ENCODE measurements at places on chromosomes 13 and 19.
A peak's percentile ranks its signal among the peaks of the same experiment; 100 is the strongest.

DNA sequence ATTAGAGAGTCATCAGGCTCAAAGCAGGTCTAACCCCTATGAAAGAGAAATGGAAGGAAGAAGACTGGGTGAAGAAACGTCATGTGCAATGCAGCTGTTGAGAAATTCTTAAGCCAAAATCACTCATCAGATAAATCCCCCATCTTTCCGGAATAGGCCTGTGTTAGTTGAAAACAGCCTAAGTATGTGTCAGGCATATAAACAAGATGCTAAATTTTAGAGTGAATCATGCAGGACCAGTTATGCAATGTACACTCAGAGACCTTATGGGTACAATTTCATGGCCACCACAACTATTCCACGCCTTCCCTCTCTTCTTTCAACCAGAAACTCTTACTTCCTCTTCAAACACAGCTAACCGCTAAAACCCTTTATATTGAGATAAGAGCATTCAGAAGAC, 717.7 kb upstream of the ATXN8OS start:
- DNase-seq: no peak

DNA sequence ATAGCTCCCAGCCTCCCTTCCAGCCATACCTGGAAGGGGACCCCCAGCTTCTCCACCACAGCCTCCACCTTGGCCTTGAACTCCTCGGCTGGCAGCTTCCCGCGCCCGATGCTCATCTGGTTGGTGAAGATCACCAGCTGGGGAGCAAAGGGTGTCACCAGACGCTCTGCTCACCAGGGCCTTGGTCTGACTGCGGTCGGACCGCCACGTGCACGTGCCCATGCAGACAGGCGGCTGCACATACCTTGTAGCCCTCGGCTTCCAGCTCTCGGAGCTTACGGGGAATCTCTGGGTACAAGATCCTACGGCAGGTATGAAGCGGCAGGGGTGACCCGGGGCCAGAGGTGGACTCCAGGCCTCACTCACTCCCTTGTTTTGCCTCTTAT, 3.4 kb downstream of the PNKP start:
- no peak for DNase-seq

- no peak for DNase-seq
These were observed 177.2 kb downstream of the LMO7 start for GRCh38 chr13:75813323-75813722.

DNA sequence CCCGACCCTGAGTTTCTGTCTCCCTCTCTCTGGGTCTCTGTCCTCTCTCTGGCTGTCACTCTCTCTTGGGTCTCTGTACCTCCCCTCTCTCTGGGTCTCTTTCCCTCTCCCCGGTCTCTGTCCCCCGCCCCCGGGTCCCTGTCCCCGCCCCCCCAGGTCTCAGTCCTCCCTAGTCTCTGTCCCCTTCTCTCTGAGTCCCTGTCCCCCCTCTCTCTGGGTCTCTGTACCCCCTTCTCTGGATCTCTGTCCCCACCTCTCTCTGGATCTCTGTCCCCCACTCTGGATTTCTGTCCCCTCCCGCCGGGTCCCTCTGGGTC, 2.3 kb upstream of the FTL start:
- no peak for DNase-seq

DNA sequence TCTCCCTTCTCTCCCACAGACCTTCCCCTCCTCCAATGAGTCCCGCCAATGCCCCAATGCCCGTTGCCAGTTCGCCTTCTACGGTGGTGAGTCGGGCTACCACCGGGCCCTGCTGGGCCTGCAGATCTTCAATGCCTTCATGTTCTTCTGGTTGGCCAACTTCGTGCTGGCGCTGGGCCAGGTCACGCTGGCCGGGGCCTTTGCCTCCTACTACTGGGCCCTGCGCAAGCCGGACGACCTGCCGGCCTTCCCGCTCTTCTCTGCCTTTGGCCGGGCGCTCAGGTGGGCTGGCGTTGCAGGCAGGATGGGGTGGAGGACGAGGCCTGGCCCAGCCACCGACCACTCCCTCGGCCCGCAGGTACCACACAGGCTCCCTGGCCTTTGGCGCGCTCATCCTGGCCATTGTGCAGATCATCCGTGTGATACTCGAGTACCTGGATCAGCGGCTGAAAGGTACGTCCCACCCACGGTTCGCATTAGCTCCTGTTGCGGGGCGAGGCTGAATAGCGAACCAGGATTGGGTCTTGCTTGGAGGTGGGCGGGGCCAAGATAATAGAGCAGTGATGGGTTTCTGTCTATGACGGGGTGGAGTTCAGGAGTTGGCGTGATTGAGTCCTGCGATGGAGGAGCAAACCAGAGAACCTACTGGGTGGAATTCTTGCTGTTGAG, 11.1 kb downstream of the SLC44A2 start:
- DNase-seq: no peak

DNA sequence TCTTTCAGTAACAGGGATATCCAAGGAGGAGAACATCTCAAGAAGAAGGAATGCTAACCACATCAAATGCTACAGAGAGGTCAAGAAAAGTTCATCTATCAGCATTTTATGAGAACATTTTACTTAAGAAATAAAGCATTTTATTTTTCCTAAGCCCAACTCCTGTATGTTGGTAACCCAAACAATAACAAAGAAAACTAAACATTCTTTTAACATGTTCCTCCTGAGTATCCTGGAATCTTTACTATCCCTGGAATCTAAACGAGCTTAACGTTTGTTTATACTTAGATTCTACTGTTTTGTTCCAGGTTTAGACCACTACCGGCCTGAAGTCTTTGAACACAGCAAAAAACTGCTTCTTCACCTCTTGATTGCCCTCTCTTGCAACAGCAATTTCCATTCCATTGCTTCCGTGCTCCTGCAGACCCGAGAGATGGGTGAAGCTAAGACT, 89.7 kb downstream of the ZAR1L start:
- DNase-seq: no peak

DNA sequence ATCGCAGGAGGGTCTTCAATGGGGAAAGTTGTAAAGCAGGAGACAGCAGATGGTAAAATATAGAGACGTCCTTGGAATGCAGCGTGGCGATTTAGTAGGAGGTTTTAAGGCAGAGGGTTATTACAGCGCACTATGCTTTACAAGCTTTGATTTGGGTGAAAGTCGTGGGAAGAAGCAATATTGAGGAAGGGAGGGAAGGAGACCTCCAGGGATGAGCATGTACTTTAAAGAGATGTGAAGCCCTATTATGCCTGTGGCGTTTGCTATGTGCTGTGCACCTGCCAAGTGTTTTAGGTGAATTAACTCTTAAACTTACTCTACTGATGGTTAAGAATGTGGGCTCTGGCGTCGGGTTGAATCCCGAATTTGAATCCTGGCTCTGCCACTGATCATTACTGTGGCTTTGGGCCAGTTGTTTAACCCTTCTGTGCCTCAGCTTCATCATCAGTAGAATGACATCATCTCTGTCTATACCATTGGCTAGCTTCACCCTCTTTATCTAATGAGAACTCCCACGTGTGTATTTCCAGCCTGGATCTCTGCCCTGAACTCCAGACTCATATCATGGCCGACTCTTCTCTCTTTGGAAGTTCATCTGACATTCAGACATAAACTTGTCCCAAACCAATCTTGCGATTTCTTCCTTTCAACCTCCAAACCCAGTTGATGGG, 583 bp downstream of the CCDC61 start:
- DNase-seq: no peak

DNA sequence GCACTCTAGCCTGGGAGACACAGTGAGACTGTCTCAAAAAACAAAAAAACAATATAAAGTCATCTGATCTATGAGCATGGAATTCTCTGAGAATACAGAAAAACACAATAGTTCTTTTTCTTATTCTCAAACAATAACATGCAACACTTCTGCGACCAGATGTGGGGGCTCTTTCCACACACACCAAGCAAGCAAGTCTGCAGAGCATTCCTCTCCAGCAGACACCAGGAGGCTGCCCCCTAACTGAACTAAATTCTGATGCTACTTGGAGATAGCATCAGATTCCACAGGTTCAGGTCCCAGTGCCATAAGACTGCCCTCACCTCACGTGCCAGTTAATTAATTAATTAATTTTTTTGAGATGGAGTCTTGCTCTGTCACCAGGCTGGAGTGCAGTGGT, 27.7 kb downstream of the ZNF101 start:
- no peak for DNase-seq

GRCh38 chr13:111956261-111957151, 110.4 kb upstream of the SOX1 start:
- no peak for DNase-seq

- no peak for DNase-seq
These were observed 1768.5 kb downstream of the PCDH9 start for GRCh38 chr13:65461590-65461989.

DNA sequence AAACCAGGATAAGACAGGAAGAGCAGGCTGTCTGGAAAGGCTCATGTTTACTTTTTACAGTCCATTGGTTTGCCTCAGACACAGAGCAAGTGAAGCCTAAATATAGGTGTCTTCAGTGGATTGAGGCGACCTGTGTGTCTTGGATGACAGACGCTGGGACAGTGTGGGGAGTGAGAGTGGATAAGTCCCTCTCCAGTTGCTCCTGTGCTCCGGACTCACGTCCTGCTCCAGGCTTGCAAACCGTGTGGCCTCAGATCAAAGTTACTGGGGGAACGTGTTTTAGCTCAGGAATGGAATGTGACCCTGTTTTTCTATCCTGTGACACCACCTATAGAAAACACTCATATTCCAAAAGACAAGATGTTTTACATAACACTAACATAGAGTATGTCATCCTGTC, 465.7 kb downstream of the MYO16 start:
- no peak for DNase-seq

DNA sequence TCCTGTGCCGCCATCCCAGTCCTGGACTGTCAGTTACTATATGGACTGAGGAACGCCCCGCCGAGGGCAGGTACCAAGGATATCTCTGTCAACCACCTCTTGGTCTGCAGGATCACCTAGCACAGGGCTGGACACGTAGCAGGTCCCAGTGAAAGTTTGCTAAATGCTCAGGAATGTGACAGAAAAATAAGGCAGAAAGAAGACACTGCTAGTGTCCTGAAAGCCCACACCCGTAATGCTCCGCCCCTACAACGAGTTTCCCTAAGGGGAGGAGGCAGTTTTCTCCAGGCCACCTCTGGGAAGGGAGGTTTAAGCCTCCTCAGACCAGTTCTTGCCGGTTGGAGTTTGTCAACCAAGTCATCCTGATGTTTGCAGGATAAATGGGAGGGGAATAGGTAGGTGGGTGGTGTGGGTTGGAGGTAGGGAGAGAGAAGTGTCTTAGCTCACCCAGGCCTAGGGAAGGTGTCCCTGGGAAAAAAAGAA, 1.7 kb upstream of the SERTAD3 start:
- no peak for DNase-seq

GRCh38 chr19:52665529-52665928, 27.4 kb upstream of the ZNF83 start:
- no peak for DNase-seq

DNA sequence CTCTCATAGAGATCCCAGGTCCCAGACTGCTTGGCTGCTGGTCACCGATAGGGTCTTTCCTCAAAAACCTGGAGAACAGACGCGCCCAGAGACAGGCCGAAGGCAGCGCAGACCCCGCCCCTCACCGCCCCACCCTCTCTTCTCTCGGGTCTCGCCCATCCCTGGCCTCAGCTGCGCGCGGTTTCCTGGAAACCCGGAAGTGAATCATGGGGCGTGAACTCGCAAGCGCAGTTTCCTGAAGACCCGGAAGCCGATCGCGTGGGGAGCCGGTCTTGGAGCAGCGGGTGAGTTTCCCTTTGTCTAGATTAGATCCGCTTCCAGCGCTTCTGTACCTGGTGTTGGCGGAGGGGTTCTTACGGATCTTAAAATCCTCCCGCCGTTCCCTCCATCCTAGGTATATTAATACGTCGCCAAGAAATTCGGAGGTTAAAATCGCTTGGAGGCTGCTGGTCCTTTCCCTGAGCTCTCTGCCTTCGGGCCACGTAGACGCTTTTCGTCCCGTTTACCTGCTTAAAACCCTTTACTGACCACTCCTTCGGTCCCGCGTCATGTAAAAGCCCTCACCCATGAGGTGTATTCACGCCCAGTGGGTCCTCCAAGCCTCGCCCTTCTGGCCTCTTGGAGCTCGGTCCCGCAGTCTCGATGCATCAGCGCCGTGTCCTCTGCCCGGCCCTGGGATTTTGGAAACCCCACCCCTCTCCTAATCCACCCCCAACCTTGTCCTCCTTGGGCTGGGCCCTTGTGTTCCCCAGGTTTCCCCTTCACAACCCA, at the start of gene ZNF578:
ZNF578 (plus strand) TSS at position 230 of the 771 bp plus-strand sequence. CDS start 48,293 bp downstream, outside the sequence.
- DNase-seq: peak; percentile 65

- no peak for DNase-seq
These were observed 239.7 kb downstream of the DNAJC15 start for GRCh38 chr13:43263047-43263446.

DNA sequence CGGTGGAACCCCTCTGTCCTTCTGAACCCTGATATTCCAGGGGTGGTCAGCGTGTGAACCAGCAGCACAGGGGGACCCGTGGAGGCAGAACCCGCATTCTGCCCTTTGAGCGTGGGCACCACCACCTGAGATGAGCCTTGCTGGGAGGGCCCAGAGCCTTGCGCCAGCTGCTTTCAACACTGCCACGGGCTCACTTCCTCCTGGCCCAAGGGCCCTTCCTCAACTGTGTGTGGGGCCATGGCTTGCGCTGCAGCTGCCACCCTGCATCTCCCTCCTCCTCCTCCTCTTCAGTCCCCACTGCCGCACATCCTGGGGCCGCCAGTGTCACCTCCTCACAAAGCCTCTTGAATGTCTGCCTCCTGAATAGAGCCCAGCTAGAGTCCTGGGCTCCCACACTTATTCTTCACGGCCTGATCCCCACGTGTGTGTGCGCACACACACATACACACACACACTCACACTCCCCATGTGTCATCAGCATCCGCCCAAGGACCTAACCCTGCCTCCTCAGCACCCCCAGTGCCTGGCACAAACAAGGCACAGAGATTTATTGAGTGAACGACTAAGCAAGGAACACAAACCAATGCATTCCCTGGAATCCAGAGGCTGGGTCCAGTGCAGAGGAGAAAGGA, 26.9 kb upstream of the TMEM160 start:
- DNase-seq: peak; percentile 40

- DNase-seq: no peak
These were observed 1594.5 kb upstream of the PCDH20 start for GRCh38 chr13:63010072-63010658.

DNA sequence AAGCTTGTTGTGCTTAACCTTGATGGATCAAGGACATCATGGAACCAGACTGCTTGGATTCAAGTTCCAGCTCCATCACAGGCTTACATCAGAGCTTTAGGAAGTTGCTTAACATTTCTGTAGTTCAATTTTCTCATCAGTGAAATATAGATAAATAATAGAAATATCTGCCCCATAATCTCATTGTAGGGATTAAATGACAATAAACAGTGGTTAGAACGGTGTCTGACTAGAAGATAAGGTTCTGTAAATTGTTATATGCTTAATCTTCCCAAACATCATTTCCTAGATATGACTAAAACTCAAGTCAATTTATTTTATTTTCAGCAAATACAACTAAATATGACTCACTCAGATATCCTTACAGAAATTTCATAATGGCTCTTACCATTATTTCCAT, 83.5 kb downstream of the SLITRK1 start:
- DNase-seq: no peak

GRCh38 chr13:21539687-21540086, 64.3 kb downstream of the MICU2 start:
- no peak for DNase-seq
